Cerebellar cortex (tissue), 1 donor: ENCODE measurements at places on chromosomes 4 and X.
A peak's percentile ranks its signal among the peaks of the same experiment; 100 is the strongest.

DNA sequence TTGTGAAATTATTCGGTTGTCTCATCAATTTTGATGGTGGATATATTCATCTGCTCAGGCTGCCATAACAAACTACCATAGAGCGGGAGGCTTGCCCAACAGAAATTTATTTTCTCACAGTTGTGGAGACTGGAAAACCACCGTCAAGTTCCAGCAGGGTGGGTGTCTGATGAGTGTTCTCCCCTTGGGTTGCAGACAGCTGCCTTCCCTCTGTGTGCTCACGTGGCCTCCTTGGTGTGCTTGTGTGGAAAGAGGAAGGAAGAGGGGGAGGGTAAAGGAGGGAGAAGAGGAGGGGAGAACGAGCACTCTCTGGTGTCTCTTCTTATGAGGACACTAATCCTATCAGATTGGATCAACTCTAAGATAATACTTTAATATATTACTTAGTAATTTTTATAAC is 123.8 kb upstream of the TEX13D start:
- DNase-seq, result no peak

DNA sequence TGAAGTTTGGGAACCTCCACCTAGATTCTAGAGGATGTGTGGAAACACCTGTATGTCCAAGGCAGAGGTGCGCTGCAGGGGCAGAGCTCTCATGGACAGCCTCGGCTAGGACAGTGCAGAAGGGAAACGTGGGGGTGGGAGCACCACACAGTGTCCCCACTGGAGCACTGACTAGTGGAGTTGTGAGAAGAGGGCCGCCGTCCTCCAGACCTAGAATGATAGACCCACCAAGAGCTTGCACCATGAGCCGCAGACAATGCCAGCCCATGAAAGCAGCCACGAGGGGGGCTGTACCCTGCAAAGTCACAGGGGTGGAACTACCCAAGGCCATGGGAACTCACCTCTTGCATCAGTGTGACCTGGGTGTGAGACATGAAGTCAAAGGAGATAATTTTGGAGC is 274.5 kb upstream of the FMR1 start:
- DNase-seq, result no peak

DNA sequence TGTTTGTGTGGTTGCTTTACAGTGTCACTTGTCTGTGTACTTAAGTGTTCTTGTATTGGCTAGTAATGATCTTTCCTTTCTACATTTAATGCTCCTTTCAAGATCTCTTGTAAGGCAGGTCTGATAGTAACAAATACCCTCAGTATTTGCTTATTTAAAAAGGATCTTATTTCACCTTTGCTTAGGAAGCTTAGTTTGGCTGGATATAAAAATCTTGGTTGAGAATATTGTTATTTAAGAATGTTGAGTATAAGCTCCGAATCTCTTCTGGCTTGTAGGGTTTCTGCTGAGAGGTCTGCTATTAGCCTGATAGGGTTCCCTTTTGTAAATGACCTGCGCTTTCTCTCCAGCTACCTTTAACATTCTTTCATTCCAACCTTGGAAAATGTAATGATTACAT is 35.7 kb downstream of the LCORL start:
- no peak for DNase-seq

- no peak for DNase-seq
Observed at GRCh38 chr4:88828842-88829571, 131.4 kb upstream of the NAP1L5 start.

GRCh38 chrX:136496186-136496763 is 1.1 kb upstream of the HTATSF1 start:
- DNase-seq, result no peak

- DNase-seq, result peak; percentile 3
Observed at GRCh38 chrX:17361620-17362019, 13.4 kb upstream of the NHS start.

DNA sequence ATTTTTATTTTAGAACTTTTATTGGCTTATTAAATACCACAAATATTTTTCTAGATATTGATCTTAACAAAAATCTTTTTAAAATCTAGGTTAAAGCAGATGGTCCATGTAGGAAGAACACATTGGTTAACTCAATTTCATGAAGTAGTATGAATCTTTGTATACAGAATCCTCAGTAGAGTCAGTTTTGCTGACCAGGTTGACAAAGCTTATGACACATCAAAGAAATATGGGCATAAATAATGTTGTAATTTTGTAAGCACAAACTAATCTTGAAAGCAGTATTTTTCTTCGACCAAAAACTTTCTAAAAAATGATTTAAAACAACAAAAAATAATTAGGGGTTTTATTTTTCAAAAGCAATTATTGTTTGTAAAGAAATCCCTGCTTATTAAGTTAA is 479.3 kb upstream of the PCDH10 start:
- DNase-seq, result no peak

DNA sequence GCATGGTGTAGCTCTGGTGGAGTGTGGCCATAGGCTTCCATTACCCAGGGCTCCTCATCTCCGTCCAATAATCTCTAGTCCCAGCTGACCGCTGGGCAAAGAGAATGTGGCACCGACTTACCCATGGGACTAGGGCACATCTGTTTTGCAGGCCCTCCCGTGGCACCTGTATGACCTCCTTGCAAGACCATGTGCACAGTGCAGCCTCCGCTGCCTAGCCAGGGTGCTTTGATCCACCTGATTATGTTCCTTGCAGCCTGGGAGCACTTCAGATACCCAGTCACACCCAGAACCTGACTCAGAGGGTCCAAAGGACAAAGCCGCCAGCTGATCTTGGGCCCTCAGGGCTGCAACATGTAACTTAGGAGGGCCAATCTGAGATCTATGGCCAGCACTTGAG is 84.8 kb downstream of the PCDH10 start:
- no peak for DNase-seq

DNA sequence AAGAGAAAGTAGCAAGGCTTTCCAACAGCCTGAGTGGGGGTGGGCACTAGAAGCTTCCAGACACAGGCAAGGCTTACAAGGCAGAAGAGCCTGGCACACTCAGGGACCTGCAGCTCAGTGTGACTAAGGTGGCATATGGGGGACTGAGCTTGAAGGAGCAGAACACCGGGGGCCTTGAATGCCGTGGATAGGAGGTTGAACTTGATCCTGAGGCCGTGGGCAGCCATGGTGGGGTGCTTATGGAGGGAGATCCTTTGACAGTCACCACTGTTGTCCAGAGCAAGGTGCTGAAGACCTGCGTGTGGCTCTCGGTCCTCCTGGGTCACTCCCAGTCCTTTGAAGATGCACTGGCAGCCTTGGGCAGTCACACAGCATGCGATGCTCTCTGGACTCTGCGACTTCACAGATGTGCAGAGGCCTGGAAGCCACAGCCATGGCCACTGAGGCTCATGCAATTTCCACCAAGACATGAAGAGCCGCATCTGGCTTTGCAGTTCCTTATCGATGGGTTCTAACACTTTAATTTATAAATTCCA is 18.3 kb downstream of the C4orf50 start:
- DNase-seq, result no peak

GRCh38 chr4:82256718-82257117 is 117.1 kb downstream of the HNRNPD start:
- DNase-seq, result no peak

GRCh38 chrX:73647212-73647611 is 84.2 kb downstream of the CHIC1 start:
- DNase-seq, result no peak

GRCh38 chrX:11180571-11180970 is 69.4 kb downstream of the HCCS start:
- DNase-seq, result no peak

DNA sequence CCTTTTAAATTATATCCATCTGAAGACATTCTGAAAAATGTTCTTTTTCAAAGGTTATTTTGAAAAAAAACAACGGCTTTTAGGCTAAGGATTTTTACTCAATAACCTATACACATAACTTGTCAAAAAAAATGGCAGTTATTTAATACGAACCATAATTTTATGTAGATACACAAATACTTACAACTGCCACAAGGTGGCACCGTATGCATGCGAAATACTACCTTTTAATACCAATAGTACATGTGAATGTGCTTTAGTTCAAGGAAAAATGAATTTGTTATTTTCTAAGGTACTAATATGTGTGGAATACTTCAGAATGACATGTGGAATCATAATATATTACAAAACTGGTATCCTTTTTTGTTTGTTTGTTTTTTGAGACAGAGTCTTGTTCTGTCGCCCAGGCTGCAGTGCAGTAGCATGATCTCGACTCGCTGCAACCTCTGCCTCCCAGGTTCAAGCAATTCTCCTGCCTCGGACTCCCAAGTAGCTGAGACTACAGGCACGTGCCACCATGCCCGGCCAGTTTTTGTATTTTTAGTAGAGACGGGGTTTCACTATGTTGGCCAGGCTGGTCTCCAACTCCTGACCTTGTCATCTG is 4.6 kb upstream of the MAD2L1 start:
- peak; percentile 73 for DNase-seq

- no peak for DNase-seq
Observed at GRCh38 chrX:65821721-65822496, 154.5 kb downstream of the MSN start.

GRCh38 chr4:173091958-173092357 is 76.7 kb upstream of the GALNT7 start:
- no peak for DNase-seq

- DNase-seq, result no peak
Observed at GRCh38 chr4:53786632-53787031, 195.3 kb upstream of the LNX1 start.
